ENCODE measurements at places on chromosomes 3 and 15.

DNA sequence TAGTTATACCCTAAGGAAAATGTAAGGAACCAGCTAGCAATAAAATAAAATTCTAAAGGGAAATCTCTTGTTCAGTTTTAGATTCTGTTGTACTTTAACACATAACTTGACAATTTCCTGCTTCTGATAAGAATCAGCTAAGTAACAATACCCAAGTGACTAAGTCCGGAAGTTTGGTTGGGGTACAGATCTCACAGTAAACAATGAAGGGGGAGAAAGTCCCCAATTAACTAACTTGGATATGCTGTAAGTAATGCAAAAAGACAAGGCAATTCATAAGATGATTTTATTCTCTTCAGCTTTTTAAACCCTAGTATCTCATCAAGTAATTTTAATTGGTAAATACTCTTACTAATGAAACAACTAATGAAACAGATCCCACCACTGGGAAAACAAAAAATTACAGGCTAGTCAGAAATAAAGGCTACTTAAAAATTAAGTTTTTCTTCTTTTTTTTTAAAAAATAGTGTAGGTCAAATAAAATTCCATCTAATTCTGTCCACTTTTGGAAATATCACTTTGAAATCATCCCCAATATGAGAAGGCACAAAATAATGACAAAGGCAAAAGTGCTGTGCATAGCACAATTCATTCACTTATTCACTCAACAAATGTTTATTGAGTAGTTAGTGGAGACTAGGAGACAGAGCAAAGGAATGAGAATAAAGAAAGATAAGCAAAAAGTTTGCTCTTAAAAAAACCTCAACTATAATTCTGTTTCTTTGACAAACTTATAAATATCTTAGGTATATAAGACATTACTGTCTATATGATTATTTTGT, 37.8 kb upstream of the IL20RB start:
- no peak for DNase-seq

DNA sequence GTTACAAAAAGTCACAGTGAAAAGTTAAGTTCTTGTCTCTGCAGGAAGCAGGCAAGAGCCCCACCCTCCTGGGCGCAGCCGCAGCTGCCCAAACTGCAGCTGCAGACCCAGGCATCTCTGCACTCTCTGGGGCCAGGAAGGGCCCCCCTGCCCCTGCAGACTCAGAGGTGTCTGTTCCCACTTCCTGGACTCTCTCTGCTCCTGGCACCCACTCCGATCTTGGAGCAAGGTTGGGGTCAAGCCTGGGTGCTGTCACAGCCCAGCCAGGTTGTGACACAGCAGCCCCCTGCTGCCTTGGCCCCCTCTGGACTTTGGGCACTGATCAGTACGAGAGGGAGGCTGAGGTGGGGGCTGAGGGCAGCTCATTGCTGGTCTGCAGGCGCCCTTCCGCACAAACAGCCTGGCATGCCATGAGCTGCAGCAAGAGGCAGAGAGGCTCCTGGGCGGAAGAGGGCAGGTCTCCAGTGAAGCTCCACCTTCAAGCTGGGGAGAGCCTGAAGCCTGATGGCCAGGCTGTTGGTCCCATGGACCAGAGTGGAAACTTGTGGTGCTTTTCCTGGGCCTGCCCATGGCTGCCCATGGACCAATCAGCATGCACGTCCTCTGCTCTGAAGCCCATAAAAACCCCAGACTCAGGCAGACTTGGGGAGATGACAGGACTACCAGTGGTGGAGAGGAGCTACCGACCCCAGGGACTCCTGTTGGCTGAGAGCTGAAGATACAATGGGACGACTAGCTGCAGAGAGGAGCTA, 42.9 kb upstream of the LRRFIP2 start:
- DNase-seq: no peak

DNA sequence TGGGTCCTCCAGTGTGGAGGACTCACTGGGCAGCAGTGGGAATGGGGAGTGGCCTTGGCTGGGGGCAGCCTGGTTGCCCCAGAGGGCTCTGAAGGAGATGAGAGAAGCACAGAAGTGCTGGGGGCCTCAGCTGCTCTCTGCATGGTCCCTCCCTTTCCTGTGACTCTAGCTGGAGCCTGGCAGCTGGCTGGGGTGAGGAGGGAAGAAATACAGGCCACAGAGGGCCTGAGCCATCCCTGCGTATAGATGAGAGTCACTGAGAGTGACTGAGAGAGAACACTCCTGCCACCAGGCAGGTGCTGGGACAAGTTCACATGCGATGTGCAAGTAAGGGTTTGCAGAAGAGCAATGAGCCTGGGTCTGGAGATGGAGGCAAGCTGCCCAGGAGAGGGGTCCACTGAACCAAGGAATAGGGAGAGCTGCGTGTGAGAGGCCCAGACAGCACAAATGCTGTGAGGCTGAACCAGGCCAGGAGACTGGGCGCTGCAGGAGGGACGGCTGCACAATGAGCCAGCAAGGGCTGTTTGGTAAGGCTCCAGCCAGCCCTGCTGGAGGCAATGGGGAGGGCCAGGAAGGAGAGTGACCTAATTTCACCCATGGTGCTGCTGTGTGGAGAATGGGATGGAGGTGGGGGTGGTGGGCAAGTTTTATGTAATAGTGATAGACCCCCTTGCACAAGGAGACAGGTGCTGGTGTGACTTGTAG, 87.2 kb downstream of the CLSTN2 start:
- no peak for DNase-seq

- DNase-seq: no peak
These were observed 61.7 kb downstream of the BOC start for GRCh38 chr3:113273011-113273410.

DNA sequence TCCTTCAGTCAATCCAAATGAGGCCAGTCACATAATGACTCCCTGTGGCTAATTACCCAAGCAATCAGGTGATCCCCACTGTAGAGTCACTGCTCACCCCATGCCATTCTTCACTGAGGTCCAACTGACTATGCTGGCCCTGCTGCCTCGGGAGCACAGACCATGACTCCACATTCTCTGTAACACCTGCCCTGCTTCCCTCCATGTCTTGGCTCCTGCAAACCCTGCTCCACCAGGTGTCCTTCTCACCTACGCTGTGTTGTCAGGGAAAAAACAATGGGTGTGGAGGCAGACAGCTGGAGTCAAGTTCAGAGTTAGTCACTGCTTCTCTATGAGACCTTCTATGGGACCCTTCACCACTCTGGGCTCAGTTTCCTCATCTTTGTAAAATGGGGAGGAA, 6.1 kb upstream of the SFMBT1 start:
- DNase-seq: no peak

DNA sequence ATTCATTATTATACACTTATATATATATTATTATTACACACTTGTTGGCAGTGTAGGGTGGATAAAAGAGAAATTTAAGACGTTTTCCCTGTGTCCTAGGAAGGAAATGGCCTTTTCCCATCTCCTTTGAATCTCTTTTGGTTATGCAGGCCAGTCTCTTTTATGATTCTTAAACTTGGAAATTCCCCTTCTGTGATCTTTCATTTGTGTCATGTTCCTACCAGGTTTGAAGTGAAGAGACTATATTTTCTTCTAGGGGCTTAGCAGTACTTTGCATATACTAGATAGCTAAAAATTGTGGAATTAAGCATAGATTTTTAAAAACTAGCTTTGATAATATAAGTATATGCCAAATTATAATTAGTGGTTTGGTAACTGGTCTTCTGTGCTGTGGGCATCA, 58.5 kb downstream of the BBX start:
- DNase-seq: no peak

DNA sequence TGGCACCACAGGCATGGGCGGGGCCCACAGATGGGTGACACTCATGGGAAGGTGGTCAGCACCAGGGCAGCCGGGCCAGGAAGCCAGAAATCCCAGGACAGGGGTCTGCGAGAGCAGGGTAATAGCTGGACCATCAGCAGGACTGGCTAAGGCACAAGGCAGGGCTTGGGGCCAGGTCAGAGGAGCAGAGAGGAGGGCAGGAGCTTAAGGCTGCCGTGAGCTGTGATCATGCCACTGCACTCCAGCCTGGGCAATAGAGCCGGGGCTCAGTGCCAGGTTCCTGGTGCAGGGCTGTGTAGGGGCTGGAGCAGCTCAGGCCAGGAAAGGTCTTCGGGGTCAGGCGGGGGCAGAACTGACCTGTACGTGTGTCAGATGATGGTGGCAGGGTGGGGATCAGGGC, 64.2 kb upstream of the LINGO1 start:
- DNase-seq: no peak

DNA sequence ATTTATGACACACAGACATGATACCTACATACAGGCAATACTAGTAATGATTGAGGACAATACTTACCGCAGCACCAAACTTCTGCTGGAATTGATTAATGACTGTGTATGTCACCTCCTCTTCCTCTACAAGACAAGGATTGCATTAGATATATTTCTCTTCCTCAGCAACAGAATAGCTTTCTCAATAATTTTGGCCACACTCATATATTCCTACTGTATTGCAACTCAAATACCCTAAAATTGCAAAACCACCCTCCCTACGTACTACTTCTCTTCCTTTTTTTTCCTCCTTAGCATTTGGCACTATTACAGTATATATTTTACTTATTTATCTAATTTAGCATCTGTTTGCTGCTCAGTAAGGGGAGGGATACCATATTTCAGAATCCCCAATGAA, 14.8 kb downstream of the EXD1 start:
- no peak for DNase-seq

DNA sequence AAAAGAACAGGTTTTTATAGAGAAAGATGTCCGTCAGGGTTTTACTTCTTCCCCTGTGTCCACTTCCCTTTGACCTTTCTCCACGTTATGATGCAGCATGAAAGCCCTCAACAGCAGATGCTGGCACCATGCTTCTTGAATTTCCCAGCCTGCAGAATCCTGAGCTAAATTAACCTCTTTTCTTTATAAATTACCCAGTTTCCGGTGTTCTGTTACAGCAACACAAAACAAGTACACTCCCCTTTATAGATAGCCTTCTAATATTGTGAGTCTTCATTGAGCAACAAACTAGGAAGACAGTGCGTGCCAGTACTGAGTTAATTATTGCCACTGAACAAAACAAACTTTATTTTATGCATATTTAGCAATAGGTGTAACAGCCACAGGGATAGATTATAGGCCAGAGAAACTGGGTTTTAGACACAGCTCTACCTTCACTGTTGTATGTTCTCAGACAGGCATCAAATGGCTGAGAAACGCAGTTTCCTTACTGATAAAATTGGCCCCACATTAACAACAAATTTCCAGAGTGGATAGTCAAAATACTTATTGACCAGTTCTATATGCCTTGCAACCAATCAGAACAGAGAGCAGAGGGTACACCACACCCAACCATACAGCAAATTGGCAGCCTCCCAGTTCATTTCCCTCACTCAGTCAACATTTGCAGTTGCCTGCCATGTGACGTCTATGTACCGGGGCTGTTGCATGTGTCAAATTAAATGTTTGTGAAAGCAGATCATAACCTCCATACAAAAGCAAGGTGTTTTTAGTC, 14.4 kb upstream of the TBL1XR1 start:
- no peak for DNase-seq

GRCh38 chr3:120451272-120451761, 525 bp upstream of the FSTL1 start:
- DNase-seq: no peak

DNA sequence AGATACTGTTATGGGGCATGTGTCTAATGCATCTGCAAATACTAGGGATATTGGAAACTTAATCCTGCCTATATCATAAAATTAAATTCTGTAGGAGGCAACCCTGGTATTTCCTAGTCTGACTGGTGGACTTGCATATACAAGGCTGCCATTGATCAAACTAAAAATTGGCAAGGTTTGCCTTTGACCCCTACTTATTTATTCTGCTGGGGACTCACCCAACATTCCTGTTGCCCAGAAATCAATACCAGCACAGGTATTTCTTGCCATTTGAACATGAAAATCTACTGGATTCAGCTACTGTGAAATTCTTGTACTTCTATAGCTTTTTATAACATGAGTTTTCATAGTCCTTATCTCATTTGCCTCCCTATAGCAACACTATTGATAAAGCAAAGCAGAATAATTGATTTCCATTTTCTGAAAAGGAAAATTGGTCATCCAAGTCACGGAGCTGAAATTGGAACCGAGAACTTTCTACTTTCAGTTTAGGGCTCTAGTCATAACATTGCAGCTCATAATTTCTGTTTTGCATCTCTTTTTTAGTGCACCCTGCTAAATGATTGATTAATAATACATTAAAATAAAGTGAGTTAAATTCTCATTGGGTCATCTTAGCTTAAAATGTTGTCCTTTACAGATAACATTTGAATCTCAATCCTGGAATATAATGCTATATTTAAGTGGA, 365.2 kb downstream of the MFSD1 start:
- no peak for DNase-seq

- no peak for DNase-seq
These were observed 681 bp downstream of the CHMP2B start for GRCh38 chr3:87227835-87228144.

GRCh38 chr15:33028495-33028894, 166.0 kb downstream of the FMN1 start:
- DNase-seq: no peak

DNA sequence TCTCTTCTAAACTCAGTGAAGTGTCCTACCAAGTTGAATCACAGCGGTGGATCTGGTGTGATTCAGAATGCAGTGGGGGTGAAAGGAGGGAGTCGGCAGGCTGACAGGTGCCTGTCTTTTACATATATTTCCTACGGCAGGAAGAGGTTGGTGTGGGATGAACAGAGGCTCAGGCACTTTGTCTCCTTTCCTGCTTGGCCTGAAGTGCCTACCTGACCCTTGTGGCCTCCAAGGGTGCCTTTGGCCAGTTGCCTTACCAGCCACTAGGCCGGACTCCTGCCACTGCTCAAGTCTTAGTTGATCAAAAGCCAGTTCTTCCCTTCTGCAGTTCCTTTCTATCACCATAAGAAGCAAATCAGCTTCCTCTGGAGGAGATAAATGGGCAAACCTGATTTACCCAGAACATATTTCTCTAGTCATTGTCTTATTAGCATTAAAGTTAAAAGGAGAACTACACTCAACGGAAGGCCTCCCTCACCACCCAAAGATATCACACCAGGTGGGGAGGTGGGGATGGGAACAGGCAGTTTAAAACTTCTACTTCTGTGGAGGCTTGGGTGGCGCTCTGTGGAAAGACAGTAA, 52.1 kb downstream of the CRTC3 start:
- DNase-seq: no peak

DNA sequence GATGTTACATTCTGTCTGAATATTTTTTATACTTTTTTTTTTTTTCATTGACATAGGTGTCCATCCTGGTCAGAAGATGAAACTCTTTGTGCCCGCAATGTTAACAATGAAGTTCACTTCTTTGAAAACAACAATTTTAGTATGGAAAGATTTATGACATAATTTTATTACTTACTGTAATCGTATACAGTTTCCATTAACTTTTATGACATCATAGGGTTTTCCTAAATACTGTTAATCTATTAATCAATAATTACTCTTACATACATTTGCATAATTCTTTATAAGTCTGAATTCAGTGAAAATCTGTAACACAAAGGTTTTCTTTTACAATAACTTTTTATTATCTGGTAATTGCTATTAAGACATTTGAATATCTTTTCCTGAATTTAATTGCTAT, 17.7 kb downstream of the EIF2A start:
- no peak for DNase-seq
